ENCODE measurements at places on chromosomes 1 and 21. TPM values are rescaled to one million over a fixed set of nuclear protein-coding genes. Genes with fewer than 3 reads are reported as not detected.

DNA sequence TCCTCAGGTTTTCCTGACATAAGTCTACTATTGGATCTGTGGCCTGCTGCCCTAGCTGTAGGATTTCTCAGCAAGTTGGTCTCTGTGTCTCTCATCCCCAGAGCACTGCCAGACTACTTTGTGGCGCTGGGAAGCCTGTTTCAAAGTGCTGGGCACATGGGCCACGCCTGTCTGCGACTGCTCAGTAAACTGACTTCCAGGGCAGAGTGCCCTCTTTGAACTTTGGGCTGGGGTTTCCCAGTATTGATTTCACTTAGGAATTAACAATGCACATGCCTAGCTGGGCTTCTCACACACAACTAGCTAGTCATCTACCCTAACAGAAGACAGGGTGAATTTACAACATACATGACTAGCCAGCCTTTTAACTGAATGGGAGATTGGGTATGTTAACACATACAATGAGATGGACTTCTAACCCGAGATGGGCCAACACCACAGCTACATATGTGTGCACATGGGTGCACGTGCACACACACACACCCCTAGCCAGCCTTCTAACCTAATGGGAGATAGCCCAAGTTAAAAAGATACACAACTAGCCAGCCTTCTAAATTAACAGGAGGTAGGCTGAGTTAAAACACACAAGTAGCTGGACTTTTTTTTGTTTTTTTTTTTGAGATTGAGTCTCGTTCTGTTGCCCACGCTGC is 6.9 kb upstream of the TRIM17 start:
- no peak for DNase-seq

GRCh38 chr21:36040389-36040788 is 19.9 kb downstream of the SETD4 start:
- DNase-seq = no peak

The ARHGEF19 gene
- total RNA-seq = 3.3 TPM

DNA sequence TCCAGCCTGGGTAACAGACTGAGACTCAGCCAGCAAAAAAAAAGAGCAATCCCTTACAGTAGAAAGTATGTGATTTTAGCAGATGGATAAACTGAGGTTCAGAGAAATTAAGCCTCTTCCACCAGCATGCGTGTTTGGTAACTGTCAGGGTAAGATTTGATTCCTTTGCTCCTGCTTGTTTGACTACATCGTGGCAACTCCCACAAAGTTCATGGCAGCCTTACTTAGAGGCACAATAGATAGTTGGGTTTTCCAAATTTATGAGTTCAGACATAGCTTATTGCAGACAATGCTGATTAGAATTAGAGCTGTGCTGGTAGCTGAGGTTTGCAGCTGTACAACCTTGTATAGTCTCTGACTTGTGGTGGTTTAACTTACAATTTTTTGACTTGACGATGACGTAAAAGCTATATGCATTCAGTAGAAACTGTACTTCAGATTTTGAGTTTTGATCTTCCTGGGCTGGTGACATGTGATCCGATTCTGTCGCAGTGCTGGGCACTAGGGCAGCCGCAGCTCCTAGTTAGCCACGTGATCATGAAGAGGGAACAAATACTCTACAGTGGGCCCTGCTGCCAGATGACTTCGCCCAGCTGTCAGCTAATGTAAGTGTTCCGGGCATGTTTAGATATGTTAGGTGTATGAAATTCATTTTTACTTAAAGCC is 167.8 kb downstream of the DHRS3 start:
- DNase-seq = no peak

DNA sequence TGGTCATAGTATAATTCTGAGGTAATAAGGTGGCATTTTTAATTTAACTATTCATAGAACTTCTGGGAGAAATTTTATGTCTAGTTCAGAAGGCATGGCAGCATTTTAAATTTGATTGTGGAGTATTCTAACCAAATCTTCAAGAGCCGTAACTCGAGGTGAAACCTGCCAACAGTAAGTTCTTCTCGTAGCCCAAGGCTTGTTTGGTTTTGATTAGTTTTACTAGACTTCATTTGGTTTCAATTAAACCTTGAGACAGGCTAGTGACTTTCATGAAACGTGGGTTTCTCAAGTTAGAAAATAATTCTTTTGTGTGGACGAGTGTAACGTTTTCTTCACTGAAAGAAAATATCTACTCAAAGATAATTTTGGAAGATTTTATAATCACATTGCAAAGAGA is 395.5 kb downstream of the USP25 start:
- DNase-seq = no peak

The CLEC20A gene
- total RNA-seq = not detected

The TSPEAR gene
- not detected for total RNA-seq

- no peak for DNase-seq
These were observed 8.5 kb downstream of the CFHR4 start for GRCh38 chr1:196896355-196896754.

GRCh38 chr21:25176637-25177412 is 430.5 kb downstream of the MRPL39 start:
- peak; percentile 78 for DNase-seq

- DNase-seq = peak; percentile 74
These were observed 58.5 kb downstream of the LPAR3 start for GRCh38 chr1:84834419-84835064.

- no peak for DNase-seq
These were observed 30.2 kb upstream of the CLDN14 start for GRCh38 chr21:36509973-36510664.

The GNL2 gene
- 56.0 TPM for total RNA-seq

The TDRD5 gene
- total RNA-seq = not detected

- DNase-seq = peak; percentile 66
These were observed 74.2 kb upstream of the MACF1 start for GRCh38 chr1:39130325-39130724.

The GIPC2 gene
- 0.50 TPM for total RNA-seq

DNA sequence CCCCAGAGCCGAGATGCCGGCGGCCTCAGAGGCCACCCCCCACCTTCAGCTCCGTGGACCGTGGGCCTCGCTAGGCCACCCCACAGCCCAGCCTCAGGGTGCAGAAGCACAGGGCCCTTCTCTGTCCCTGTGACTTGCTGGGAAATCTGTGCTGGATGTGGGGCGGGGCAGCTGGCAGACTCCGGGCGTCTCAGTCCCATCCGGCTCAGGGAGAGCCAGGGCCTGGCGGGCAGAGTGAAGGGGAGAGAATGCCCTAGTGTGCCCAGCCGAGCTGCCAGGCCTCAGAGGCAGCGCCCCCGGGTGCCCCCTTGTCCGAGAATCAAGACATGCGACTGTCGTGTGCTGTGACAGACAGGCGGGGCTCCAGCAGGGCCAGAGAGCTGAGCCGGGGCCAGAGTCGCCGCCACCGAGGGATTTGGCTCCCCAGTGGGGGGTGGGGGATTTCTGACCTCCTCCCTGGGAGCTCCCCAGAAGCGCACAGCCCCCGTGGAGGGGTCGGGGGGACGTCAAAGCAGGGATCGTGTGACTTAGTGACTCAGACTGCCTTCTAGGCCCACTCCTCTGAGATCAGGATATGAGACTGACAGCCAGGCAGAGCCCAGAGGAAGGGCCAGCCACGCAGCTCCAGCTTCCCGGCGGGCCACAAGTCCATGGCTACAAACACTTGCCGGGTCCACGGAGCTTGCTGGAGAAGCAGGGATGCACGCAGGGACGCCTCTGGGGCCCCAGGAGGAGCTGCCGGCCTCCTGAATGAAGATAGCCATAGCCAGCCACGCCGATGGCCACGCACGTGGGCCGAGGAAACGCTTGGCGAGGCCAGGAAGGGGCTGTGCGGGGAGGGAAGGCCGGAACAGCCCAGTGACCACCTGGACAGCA is 11.9 kb downstream of the COL6A1 start:
- no peak for DNase-seq

GRCh38 chr1:183838221-183838620 is 33.3 kb downstream of the RGL1 start:
- no peak for DNase-seq

- no peak for DNase-seq
These were observed 8.4 kb downstream of the PABPC4 start for GRCh38 chr1:39568208-39568607.

The KIF17 gene
- 1.3 TPM for total RNA-seq

DNA sequence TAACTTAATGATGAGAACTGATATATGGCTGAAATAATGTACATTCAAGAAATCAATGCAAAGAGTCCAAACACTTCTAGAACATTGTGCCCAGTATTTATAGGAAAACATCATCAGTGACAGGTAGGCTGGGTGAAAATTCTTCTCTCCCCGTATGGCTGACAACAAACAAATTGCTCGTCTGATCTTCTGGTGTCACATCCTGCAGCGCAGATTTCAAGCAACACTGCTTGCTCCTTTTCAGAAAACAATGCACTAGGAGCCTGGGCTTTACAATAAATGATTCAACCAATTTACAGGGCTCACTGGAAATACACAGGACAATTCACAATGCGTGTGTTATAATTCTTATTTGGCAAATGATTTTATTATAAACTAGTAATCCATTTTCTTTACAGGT is 185.3 kb downstream of the RERE start:
- no peak for DNase-seq

DNA sequence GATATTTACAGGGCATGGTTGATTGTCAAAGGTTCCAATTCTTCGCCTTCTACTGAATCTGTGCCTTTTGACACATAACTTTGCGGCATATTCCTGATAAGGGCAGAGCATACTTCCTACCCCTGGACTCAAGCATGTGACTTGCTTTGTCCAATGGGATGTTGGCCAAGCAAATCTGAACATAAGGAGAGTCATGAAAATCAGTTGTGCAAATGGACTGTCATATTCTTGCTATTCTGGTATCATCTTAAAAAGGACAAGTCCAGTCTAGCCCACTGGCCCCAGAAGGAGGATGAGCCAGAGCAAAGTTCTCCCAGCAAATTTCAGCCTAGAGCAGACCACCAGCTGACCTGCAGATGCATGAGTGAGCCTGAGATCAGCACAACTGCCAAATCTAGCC is 41.0 kb upstream of the MUTYH start:
- no peak for DNase-seq

The SPATA1 gene
- total RNA-seq = 1.7 TPM

The DNAJC6 gene
- under 0.01 TPM for total RNA-seq
